NCI-H524 treated with DMSO at 0.1 percent for 48 hours (cell line): ENCODE measurements at places on chromosomes 2 and 18.

GRCh38 chr2:96685577-96686459 is 43.3 kb downstream of the FER1L5 start:
- peak; percentile 44 for DNase-seq

DNA sequence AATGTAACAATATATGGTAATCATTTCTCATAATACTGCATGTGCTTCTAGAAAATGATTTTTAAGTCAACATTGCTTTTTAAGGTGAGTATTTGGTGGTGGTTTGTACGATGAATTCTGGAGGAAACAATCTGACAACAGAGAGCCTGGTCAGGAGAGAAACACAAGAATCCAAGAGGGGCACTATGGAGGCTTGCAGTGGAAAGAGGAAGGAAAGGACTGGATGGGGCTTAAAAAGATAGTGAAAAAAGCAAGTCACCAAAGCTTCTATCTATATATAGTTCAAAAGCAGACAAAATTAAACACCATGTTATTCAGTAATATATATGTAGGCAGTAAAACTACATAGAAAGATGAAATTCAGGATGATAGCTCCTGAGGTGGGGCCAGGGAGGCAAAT is 109.4 kb upstream of the SERTAD2 start:
- DNase-seq, result no peak

DNA sequence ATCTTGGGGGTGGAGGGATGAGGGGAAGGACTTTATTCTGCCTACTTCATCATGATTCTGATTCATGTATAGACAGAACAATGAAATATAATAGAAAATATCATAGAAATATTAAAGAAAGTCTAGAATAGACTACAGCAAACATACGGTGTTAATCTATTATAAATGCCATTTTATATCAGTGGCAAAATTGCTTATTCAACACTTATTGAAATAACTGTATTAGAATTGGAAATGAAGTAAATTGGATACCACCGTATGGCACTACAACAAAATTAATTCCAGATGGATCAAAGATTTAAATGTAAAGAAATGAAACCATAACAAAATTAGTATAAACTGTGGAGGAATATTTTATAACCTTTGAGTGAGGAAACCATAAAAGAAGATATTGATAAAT is 213.3 kb upstream of the CTAGE1 start:
- no peak for DNase-seq

- no peak for DNase-seq
These were observed 313.1 kb downstream of the PDE11A start for GRCh38 chr2:177759443-177759842.

GRCh38 chr2:45964223-45964841 is 312.9 kb downstream of the PRKCE start:
- no peak for DNase-seq

GRCh38 chr2:18403921-18404522 is 156.4 kb downstream of the RDH14 start:
- DNase-seq, result no peak

- no peak for DNase-seq
These were observed 80.3 kb downstream of the GORASP2 start for GRCh38 chr2:171009386-171009785.
